Activated naive CD4-positive, alpha-beta T cell (primary cell): ENCODE measurements at places on chromosomes 6 and 20.

DNA sequence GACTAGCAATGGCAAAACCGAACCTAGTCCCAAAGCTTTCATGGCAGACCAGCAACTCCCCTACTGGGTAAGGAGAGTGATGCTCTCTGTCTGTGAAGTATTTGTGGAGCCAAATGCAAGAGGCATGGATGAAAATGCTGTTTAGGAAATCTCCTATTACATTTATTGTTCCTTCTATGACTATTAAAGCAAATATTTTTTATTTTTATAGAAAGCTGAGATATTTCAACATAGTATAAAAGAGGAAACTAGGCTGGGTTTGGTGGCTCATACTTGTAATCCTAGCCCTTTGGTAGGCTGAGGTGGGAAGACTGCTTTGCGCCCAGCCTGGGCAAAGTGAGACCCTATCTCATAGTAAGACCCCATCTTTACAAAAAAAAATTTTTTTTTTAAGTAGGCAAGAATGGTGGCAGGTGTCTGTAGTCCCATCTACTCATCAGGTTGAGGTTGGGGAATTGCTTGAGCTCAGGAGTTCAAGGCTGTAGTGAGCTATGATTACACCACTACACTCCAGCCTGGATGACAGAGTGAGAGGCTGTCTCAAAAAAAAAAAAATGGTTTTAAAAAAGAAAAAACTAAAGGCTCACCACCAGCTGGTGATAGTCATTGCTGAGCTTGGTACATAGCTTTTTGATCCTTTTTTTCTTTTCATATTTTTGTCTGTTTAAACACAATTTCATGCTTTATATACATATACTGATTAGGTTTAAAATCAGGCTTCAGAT, 11.3 kb downstream of the KDM1B start:
- no peak for DNase-seq

GRCh38 chr20:33650753-33651561, 11.2 kb upstream of the C20orf144 start:
- no peak for DNase-seq

DNA sequence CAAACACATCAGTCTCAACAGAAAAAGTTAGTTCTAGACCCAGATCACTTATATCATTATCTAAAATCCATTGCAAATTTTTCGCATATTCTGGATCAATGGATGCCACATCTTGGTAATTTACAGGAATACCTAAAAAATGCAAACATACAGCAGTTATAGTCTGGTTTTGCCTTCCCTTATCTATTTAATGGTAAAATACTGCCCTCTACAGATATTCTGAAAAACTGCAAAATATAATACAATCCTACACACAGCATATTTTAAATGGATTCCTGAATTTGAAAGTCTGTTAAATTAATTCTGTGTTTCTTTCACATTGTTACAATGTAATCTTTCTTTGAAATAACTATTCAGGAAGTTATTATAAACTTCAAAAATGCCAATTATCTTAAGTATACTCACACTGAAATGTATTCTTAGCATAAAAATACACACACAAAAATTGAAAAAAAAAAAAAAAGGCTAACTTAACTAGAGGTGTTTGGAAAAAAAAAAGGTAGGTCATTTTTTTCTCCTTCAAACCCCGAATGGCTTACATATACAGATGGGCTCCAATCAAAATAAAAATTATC, 88.4 kb downstream of the HACE1 start:
- no peak for DNase-seq

- DNase-seq: no peak
These were observed 17.8 kb upstream of the ASF1A start for GRCh38 chr6:118876198-118876597.

DNA sequence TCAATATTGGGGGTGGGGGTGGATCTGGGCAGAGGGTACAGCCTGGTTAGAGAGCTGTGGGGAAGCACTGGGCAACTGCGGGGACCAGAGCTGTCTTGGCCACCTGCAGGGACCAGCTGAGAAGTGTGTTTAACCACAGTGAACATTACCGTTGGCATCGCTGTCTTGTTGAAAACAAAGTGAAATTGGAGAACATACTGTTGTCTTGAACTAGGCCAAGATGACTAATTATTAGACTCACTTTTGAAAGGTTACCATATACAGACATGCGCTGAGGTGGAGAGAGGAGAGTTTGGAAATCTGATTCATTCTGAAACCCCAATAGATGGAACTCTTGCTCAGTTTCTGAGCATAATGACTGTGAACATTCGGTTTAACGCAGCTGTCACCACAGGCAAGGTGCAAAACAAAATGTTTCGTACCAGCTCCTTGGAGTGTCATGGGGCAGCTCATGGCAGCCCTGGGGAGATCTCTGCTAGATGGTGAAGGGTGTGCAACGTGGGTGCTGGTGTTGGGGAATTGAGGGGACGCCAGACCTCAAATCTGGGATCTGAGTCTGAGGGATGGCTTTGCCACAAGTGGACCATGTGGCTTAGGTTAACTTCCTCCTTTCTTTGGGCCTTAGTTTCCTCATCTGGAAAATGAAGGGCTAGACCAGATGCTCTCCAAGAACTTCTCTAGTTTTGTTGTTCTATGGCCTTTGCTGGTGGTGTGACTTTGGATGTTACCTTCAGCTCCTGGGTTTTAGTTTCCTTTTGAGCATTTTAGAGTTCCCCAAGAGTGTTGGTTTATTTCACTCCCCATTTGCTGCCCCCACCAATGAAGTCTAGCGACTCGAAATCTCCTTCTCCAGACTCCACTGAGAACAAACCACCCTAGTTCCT, 24.6 kb upstream of the GTSF1L start:
- no peak for DNase-seq

DNA sequence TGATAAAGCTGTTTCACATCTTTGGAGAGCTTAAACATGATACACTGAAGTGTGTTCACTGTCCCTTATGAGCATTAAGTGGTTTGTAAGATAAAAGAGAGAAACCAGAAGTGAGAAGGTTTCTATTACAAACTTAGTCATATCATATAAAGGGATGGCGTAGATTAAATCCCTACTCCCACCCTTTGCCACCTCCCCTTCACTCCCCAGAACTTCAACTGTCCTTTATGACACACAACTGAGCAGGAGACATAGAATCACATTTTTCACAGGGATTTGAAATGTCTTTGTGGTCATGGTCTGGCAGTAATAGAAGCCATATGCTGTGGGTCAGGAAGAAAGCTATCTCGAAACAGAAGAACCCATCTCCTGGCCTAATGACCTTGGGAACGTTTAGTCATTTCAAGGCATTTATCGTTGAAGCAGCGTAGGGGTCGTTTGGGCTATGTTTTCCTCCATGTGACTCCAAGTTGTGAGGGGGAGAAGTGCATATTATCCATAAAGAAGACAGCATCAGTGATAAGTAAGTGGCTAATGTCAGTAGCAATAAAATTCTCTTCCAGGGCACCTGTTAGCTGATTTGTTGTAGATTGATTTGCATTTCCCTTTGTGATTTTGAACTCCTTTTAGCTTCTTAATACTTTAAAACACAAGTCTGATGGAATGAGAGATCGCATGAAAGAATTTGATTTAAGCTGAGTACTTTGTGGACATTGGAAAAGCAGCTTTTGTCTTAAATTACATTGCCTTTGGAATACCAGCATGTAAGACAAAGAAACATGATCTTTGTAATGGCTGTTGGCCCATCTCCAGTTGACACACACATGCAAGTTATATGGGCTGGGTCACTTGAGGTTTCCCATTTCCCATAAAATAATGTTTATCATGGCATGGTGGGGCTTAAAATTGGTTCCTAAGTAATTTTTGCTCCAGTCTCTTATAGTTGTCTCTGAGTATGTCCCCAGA, 501.5 kb upstream of the FLRT3 start:
- DNase-seq: no peak

GRCh38 chr6:167761794-167762258, 64.9 kb upstream of the AFDN start:
- DNase-seq: no peak
